ENCODE measurements at places on chromosomes 3 and 15. TPM values are rescaled to one million over a fixed set of nuclear protein-coding genes. Genes with fewer than 3 reads are reported as not detected.
A peak's percentile ranks its signal among the peaks of the same experiment; 100 is the strongest.

The THBS1 gene
- total RNA-seq, result 2,996 TPM

The CXCR6 gene
- total RNA-seq, result not detected

The FEZF2 gene
- total RNA-seq, result not detected

The ELL3 gene
- 3.4 TPM for total RNA-seq

The FAH gene
- total RNA-seq, result 25.8 TPM

The CD200 gene
- total RNA-seq, result 0.11 TPM

DNA sequence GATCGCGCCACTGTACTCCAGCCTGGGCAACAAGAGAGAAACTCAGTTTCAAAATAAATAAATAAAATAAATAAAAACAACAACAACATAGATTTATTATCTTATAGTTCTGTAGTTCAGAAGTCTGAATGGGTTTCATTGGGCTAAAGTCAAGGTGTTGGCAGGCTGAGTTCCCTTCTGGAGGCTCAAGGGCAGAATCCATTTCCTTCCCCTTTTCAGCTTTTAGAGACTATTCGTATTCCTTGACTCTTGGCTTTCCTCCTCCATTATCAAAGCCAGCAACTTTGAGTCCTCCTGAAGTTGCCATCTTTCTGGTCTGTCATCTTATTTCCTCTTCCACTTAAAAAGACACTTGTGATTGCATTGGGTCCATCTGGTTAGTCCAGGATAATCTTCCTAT, 12.1 kb downstream of the BLM start:
- DNase-seq, result no peak

DNA sequence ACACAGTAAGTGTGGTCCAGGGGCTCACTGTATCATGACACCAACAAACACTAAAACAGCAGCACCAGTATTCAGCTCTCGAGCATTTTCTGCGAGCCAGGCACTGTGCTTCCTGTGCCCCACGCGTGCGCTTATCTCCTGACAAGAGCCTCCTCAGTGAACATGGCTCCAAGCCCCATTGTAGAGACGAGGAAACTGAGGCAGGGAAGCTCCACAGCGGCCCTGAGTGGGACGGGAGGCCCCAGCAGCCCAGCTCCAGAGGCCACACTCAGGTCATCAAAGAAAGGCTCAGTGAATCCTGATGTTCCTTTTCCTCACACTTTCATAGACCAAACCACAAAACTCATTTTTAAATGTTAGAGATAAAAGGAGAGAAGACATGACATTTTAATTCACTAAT, 113.1 kb downstream of the TPRA1 start:
- DNase-seq, result no peak

- DNase-seq, result no peak
Measured at GRCh38 chr15:64111679-64112050, 15.9 kb downstream of the SNX1 start.

- no peak for DNase-seq
Measured at GRCh38 chr3:193711166-193711485, 118.1 kb downstream of the OPA1 start.

DNA sequence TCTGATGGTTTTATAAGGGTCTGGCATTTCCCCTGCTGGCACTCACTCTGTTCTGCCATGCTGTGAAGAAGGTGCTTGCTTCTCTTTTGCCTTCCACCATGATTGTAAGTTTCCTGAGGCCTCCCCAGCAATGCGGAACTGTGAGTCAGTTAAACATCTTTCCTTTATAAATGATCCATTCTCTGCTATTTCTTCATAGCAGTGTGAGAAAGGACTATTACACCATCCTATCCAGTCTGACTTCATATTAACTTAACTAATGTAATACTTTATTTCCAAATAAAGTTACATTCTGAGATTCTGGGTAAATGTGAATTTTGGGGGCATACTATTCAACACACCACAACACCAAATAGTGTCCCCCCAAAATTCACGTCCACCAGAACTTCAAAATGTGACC, 22.2 kb upstream of the MAP3K13 start:
- DNase-seq, result no peak

DNA sequence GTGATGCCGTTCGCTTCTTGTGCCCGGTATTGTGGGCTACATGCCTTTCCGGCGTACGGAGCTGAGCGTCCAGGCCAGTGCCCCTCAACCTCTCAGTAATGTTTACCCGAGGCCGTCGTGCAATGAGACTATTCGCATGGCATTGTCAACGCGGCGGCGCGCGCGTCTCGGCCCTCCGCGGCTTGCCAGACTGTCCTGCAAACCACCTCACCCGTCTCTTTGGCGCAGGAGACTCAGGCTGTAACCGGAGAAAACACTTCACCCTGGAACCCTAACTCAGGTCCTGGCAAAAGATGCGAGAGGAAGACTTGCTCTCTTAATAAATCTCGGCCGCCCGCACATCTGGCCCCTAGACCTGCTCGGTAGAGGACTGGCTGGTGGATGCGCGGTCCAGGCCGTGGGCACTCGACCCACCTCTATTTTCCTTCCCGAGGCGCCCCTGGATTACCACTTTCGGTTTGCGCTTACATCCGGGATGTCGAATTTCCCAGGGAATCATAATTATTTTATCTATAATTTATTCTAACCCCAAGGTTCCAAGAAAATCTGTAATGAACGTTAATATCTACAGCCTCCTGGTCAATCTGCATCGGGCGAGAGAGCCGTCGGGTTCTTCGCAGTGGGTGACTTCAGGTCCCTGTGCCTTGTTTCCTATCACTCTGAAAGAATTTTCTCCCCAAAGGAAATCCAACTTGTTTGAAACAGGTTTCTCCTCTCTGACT, 71.8 kb upstream of the POLG start:
- DNase-seq, result no peak

DNA sequence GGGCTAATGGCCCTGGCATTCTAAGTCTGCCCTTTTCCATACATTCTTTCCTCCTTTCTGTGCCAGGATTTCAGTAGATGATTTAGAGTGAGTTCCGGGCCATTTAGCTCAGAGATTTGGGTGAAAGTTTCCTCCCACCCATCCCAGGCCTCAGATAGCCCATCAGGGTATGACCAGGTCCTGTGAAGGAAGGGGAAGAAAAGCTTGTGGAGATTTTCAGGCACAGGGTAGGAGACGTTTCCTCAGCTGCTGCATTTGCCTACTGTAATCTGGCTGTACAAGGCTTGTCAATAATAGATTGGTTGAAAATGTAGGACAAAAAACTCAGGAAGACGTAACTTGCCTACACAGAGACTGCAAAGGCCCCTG, 63.2 kb upstream of the BCL6 start:
- DNase-seq, result no peak

DNA sequence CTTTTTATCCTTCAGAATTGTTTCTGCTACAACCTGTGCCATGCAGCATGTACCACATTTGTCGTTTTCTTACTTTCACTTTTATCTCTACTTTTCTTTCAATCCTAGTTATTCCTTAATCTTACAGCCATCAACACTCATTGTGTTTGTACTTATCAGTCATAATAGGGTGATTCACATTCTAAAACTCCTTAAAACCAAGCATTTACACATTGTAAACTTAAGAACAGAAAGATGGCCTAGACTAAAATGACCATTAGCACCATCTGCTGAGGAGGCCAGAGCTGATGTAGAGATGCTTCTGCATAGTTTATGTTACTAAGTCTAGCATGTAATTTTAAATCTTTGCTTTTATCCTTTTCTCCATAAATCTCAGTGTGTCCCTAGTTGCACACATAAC, 25.5 kb downstream of the EIF2AK4 start:
- no peak for DNase-seq

DNA sequence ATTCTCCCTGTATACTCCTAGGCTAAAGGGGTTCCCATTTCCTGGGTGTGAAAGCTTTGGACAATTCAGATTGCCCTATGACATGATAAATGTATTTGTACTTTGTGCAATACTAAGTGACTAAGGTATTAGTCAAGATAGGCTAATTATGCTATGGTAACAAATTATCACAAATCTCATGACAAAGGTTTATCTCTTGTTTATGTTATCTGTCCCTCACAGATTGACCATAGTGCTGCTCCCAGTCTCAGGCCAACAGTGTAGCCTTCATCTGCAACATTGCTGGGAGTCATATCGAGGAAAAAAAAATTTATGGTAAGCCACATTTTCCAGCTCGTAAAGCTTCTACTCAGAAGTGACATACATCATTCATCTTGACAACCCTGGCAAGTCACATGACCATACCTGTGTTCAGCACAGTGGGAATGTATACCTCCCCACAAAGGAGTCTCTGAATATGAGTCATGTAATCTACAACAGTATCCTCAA, 346.2 kb downstream of the IGSF11 start:
- DNase-seq, result peak; percentile 5

DNA sequence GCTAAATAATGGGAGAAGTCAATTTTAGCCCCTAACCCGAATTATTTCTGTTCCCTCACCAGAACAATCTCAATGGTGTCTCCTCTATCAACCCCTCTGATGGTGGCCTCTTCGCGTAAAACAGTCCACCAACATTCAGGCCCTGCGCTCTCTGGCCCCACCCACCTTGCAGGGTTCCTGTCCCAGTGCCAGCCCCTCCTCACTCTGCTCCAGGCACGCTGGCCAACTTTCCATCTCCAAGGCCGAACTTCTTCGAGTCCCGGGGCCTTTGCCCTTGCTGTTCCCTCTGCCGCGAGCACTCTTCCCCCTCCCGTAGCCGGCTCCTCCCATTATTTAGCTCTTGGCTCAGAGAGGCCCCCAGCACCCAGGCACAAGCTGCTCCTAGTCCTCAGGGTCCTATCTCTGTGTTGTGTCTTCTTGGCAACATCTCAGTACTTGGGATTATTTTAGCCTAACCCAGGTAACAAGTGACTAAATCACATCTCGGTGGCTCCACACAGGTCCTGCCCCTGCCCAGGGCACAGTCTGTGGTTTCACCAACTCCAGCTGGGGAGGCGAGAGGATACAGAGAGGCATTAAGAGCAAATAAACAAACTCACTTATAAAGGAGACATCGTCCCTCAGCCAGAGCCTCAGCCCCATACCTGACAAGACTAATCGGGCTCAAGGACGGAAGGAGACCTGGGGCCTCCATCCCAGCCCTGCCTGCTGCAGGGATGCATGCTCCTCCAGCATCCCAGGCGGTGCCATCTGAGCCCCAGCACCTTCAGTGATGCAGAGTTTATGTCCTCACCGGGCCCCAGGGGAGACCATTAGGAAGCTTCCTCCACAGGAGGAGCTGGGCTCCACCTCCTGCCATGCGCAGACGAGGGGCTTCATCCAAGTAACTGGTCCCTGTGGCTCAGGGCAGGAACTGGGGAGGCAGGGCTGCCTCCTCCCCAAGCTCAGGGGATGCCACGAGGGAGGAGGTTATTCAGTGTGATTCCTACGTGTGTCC, 19.7 kb upstream of the IQSEC1 start:
- no peak for DNase-seq

- no peak for DNase-seq
Measured at GRCh38 chr3:129419476-129419875, 9.0 kb downstream of the EFCAB12 start.

GRCh38 chr3:58242340-58242739, 4.7 kb downstream of the ABHD6 start:
- DNase-seq, result peak; percentile 74

DNA sequence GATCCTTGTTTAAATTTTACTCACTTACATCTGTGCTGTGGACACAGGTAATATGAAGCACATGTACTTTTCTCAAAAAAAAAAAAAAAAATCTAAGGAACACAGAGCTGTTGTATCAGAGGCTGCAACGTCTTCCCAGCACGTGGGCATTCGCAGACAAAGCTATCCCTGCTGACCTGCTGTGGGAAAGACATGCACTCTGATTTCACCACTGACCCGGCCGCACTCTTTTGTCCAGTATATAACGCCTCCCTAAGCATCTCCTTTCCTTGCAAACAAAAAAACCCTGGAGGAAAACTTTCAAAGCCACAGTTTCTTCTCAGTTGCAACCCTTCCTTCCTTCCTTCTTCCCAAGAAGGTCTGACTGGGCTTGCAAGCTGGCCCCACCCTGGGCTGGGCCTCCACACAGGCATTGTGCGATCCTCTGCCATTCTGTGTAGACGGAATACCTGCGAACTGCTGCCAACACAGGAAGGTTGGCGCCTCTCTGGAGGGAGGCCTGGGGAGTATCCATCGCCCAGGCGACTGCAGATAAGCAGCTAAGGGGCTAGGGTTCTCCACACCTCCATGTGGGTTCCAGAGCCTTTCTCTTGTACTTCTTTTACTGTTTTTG, 50.8 kb downstream of the SLC12A8 start:
- DNase-seq, result peak; percentile 20

DNA sequence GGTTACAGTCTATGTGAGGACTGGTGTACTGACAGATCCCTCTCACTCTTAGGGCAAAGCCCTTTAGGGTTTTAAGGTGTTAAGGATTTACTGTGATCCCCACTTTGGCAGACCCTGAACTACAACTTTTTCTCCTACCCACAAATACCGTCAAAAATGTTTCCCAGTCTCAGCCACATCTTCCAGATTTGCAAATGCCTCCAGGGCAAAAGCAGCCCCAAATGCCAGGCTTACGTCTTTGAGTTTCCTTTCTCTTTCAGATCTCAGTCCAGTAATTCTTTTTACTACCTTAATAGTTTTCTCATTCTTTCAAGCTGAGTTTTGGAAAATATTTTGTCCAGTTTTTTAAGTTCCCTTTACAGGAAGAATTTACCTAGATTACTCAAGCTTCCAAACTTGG, 13.4 kb upstream of the ITGA11 start:
- DNase-seq, result no peak

DNA sequence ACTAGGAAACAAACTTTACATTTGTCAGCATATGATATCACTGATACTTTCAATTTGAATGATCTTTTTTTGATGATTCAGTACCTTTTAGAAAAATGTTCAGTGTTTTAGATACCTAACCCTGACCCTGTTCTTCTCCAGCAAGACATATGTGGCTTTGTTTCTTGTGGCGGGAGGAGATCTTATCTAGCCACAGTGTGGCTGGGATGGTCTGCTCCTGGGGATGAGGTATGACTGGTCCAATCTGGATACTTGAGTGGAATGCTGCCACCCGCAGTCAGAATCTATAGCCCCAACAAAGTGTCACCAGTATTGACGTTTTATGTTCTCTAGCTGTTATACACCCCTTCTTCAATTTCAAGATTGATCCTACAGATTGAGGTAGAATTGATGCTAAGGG, 439.0 kb upstream of the GOLIM4 start:
- no peak for DNase-seq

DNA sequence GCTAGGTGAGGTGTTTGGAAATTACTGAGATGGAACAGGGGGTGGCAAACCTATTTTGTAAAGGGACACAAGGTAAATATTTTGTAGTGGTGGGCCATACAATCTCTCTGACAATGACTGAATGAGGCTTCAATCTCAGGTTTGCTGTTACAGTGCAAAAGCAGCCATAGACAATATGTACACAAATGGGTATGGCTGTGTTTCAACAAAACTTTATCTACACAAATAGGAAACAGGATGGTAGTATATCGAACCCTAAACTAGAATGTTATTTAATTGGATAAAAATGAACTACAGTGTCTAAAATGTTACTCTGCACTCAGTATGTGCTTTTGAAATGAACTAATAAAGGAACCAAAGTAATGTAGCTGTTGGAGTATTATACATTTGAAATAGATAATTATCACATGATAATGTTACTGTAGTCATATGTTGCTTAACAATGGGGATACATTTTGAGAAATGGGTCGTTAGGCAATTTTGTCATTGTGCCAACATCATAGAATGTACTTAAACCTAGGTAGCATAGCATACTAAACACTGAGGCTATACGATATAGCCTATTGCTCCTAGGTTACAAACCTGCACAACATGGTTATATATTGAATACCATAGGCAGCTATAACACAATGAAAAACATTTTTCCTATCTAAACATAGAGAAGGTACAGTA, 495.2 kb upstream of the TBL1XR1 start:
- no peak for DNase-seq
